RPMI8226 (cell line): ENCODE measurements at places on chromosomes 3 and 15.

- DNase-seq, result peak; percentile 8
Measured at GRCh38 chr3:29099296-29099695, 181.6 kb upstream of the RBMS3 start.

DNA sequence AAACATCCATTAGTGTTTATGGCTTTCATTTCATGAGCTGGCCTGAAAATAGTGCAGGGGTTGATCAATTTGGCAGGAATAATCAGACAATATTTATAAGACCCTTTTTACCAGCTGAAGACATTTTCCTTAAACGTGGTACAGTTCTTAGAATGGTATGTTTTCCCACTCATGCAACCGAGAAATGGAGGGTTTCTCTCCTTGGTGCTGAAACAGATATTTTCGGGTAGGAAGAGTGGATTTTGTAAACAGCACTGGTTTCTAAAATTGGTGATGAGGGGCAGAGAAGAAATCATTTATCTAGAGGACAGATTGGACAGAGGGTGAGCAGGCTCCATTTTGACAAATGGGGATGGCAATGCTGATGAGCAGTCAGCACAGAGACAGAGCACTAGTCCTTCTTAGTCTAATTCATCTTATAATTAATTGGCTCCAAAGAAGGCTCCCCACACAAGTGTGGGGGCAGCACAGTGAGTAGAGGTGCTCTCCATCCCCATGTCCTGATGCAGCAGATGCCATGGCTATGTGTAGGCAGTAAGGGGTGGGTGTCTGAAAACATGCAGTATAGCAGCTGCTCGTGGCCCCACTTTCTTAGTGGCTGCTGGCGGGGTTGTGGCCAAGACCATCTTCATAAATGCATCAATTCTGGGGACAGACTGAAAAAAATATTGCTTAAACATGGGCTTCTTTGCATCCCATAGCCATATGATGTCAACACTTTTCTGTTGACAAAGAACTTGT lies 18.1 kb upstream of the SLC7A14 start:
- DNase-seq, result no peak

DNA sequence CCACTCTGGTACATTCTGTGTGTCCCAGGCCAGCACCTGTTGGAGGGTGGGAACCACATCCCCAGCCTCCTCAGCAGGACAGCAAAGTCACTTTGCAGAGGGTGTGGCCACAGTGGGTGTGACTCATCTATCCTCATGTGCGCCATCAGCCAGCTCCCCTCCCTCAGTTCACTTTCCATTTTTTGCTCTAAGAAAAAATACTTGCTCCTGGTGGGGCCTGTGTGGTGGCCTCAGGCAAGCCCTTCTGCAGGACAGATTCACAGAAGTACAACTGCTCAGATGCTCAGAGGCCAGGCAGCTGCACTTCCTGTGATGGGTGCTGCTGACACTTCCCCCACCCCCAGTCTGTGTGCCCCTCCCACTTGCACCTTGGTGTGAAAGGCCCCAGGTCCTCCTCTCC lies 78.3 kb upstream of the ALDH1L1 start:
- peak; percentile 17 for DNase-seq

- no peak for DNase-seq
Measured at GRCh38 chr3:131282967-131283366, 98.6 kb upstream of the NUDT16 start.

DNA sequence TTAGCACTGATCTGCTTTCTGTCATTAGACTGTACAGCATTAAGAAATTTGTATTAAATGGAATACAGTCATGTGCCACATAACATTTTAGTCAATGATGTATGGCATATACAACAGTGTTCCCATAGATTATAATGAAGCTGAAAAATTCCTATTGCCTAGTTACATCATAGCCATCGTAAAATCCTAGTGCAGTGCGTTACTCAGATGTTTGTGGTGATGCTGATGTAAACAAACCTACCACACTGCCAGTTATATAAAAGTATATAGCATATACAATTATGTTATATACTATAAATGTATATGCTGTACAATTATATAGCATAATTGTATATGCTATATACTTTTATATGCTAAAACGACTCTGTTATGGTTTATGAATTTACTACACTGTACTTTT lies 41.7 kb downstream of the APH1B start:
- no peak for DNase-seq

- no peak for DNase-seq
Measured at GRCh38 chr3:69901802-69902201, 97.7 kb upstream of the SAMMSON start.

GRCh38 chr3:146537603-146538002 lies 6.8 kb downstream of the PLSCR1 start:
- no peak for DNase-seq

GRCh38 chr3:147890114-147890513 lies 480.9 kb downstream of the ZIC1 start:
- no peak for DNase-seq

- DNase-seq, result no peak
Measured at GRCh38 chr3:36893826-36894225, 51.0 kb downstream of the TRANK1 start.

DNA sequence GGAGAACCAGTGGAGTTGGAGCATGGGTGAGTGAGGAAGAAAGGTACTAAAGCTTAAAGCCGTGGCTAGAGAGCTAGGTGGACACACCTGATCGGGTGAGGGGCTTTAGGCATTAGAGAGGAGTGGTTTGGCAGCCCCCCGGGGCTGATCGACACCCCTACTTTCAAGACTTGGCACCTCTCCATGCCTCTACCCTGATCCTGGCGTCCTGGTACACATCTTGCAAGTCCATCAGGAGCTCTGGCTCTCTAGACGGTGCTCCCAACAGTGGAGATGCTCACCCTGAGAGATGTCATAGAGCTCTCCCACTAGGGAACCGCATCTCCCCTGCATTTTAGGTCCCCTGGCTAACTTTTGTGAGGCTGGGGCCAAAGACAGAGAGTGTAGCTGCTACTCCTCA lies 98.1 kb downstream of the XXYLT1 start:
- DNase-seq, result no peak

- DNase-seq, result no peak
Measured at GRCh38 chr3:138097192-138098172, 17.9 kb downstream of the DZIP1L start.
